CD4-positive, alpha-beta T cell treated with Interleukin-2 at 100 ng/mL for 4 hours (primary cell): ENCODE measurements at places on chromosomes 6 and 20.

DNA sequence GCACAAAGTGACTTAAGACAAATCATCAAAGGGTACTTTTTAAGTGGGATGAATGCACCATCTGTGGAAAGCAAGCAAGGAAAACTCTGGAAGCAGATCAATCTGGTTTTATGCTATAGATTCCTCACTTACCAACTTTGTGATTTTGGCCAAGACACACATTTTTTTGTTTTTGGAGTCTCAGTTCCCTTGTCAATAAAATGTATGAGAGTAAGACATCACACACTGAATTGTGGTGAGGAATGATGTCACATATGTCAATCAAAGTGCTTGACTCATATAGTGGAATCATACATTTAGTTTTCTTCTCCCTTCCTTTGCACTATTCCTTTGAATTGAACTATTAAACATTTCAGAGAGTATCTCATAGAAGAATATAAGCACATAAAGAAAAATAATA lies 620.5 kb upstream of the CITED2 start:
- DNase-seq: no peak

- no peak for DNase-seq
Observed at GRCh38 chr6:155125906-155126305, 130.8 kb downstream of the TIAM2 start.

GRCh38 chr6:122154912-122155575 lies 244.4 kb upstream of the HSF2 start:
- DNase-seq: no peak

DNA sequence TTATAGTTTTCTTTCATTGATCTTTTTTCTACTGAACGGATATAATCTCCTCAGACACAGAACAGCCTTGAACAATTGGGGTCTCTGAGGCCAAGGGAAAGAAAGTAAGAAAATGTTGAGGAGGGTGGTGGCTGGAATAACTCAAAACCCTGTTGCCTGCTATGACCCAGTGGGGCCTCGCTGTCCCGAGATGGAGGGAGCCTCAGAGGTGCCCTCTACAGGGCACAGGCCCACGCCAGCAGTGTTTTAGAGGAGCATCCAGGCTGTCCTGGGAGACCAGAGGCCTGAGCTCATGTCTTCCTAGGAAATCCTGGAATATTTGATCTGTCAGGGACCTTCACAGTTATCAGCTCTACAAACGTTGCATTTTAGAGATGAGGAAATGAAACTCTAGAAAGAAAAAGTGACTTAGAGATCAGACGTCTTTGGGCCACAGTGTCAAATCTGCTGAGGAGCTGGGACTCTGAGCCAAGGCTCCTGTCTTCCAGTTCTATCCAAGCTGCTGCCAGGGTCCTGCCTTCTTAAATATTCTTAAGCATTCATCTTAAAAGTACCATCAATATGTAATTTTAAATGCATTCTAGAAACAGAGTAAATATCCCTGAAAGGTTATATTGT lies 26.3 kb downstream of the ALDH5A1 start:
- DNase-seq: peak; percentile 16

- DNase-seq: no peak
Observed at GRCh38 chr20:16749573-16749972, 1.4 kb downstream of the OTOR start.
